ENCODE measurements at places on chromosomes 5 and 9. TPM values are rescaled to one million over a fixed set of nuclear protein-coding genes. Genes with fewer than 3 reads are reported as not detected.

The AHRR gene
- 3.8 TPM for total RNA-seq

GRCh38 chr9:98602839-98603500 is 105.8 kb downstream of the GABBR2 start:
- no peak for DNase-seq

The ADGRD2 gene
- not detected for total RNA-seq

- no peak for DNase-seq
Measured at GRCh38 chr9:110605565-110605964, 26.0 kb upstream of the SVEP1 start.

The SKP2 gene
- 7.5 TPM for total RNA-seq

DNA sequence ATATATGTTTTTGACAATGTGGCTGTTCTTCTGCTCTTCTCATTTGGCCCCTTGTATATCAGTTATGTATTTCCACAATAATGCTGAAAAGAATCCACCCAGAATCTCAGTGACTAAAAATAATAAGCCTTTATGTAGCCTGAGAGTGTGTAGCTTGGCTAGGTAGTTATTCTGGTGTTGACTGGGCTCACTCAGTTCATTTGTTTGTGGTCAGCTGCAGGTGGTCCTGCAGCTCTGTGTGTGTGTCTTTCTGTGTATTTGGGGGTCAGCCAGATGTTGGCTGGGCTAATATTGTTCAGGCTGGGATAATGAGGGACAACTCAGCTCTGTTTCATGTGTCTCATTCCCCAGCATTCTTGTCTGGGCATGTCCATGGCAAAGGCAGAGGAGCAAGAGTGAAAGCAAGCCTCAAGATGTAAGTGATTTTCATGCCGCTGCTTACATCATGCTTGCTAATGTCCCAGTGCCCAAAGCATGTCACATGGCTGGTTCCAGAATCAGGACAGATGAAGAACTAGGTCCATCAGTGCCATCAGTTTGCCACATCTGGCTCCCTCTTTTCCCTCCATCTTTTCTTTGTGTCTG is 162.8 kb downstream of the KCTD16 start:
- DNase-seq: no peak

The SH3PXD2B gene
- total RNA-seq: 15.3 TPM

The GABRA6 gene
- not detected for total RNA-seq

GRCh38 chr9:78239506-78239905 is 3.6 kb downstream of the CEP78 start:
- no peak for DNase-seq

- DNase-seq: no peak
Measured at GRCh38 chr9:105921057-105921726, 226.9 kb downstream of the TMEM38B start.

- no peak for DNase-seq
Measured at GRCh38 chr9:2125906-2126305, 110.8 kb downstream of the SMARCA2 start.

The SHC3 gene
- 2.7 TPM for total RNA-seq

- DNase-seq: no peak
Measured at GRCh38 chr5:164680812-164681520, 1175.5 kb downstream of the MAT2B start.

- DNase-seq: no peak
Measured at GRCh38 chr9:35306283-35306682, 144.5 kb downstream of the UNC13B start.

The HAND1 gene
- 4.7 TPM for total RNA-seq

GRCh38 chr5:110343616-110344015 is 382.9 kb downstream of the TMEM232 start:
- DNase-seq: no peak

Data from left cardiac atrium (tissue), 4 donors.